ENCODE measurements at places on chromosomes 3 and 15. TPM values are rescaled to one million over a fixed set of nuclear protein-coding genes. Genes with fewer than 3 reads are reported as not detected.

GRCh38 chr3:129633751-129634481 lies 27.4 kb upstream of the PLXND1 start:
- DNase-seq = no peak

NXPE3 gene
- 22.0 TPM for total RNA-seq

TNFSF10 gene
- total RNA-seq = 168 TPM

SOX2 gene
- total RNA-seq = 4.0 TPM

NLGN1 gene
- 3.9 TPM for total RNA-seq

GRCh38 chr3:135147657-135148056 lies 352.6 kb downstream of the EPHB1 start:
- no peak for DNase-seq

DNA sequence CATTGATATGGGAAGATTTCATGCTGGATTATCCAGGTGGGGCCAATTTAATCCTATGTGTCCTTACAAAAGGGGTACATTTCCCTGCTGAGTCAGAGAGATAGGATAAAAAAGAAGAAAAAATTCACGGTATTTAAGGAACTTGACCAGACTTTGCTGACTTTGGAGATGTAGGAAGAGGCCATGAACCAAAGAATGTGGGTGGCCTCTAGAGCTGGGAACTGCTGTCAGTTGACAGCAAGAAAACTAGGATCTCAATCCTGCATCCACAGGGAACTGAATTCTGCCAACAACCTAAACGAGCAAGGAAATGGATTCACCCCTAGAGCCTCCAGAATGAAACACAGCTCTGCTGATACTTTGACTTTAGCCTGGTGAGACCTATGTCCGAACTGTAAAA lies 148.1 kb upstream of the SLC24A5 start:
- DNase-seq = no peak

DISP2 gene
- 4.3 TPM for total RNA-seq

DNA sequence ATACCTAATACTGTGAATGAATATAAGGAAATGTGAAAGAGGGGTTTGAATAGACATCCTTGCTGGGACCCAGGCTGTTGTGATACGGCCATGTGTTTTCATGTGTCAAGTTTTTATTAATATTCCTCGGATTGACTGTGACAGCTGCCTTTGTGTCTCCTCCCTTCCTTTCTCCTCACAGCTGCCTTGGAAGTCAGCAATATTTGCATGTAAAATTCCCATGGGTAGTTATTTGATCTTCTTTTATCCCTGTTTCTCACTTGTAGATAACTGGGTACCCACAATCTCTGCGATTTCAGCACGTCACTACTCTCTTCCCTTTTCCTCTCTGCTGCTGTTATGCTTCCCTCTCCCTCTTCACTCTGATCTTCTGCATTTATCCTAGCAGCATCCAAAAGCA lies 9.4 kb downstream of the GPR156 start:
- DNase-seq = no peak

CHDH gene
- 17.3 TPM for total RNA-seq

DNA sequence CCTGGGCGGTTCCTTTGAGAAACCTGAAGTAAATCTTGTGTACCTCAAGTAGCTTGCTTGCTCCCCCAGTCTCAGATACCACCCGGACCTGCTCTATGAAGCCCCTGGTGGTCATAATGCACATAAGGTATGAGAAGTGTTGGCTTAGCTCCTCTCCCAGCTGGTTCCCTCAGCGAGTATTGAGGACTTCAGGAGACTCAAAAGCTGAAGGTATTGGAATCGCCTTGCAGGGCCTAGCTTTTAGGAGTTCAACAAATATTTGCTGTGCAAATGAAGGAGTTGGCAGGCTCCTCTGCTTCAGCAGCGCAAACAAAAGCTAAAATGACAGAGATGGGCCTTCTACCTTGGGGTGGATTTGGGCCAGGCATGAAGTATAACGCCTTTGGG lies 1.7 kb downstream of the CMTM8 start:
- DNase-seq = no peak

- DNase-seq = no peak
Observed at GRCh38 chr3:159902546-159903314, 85.9 kb upstream of the IL12A start.

PPP1R2 gene
- 51.8 TPM for total RNA-seq

SIDT1 gene
- total RNA-seq = 5.3 TPM

DNA sequence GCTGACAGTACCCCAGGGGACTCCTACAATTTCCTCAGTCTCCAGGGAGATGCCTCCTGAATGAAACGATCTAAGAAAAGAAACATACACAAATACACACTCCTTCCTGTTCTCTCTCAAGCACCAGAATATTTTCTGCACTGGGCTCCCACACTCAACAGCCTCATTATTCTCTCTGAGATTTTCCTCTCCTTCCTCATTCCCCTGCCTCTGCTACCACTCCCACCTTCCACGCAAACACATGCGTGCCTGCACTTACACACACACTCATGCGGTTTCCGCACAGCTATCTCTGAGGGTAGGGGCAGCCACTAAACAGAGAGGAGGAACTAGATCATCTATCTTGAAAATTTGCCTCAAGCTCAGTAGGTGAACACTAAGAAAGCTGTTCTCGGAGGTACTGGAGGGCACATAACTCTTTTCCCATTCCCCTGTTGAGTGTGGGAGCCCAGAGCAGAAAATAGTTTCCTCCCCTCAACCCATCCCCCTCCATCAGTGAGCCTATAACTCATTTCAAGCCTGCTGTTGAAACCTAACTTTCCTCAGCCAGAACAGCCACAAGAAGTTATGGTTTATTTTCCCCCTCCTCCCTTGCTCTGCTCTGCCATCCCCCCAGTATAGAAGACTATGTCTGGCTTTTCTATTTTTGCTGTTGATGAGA lies 30.5 kb upstream of the TIPARP start:
- DNase-seq = peak; percentile 61

DNA sequence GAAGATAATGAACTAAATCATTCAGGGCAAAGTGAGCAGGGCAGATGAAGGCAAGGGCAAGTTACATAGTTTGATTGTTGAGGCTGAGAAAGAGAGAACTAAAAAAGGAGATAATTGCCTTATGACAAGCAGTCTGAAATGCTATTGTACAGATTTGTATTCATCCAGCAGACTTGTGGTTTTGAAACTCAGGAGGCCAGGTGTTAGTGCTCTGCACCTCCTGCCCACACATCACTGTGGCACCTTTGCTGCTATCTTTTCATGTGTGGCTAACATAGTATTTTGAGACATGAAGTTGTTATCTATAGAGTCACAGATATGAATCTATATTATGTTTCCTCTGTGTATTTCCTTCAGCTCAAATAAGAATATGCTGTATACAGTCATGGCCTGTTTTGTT lies 24.3 kb upstream of the SUCLG2 start:
- no peak for DNase-seq

- DNase-seq = no peak
Observed at GRCh38 chr3:134294302-134295280, 43.9 kb upstream of the RYK start.

- no peak for DNase-seq
Observed at GRCh38 chr3:129892486-129892856, 1.0 kb downstream of the TMCC1 start.

CADM2 gene
- total RNA-seq = 0.83 TPM

NEK10 gene
- 9.4 TPM for total RNA-seq

TMC3 gene
- total RNA-seq = not detected

GRCh38 chr3:120418866-120419490 lies 31.8 kb downstream of the FSTL1 start:
- DNase-seq = peak; percentile 57

GRCh38 chr3:195302431-195302830 lies 31.5 kb upstream of the XXYLT1 start:
- no peak for DNase-seq

ST3GAL6 gene
- 42.4 TPM for total RNA-seq
